ENCODE measurements at places on chromosomes 12 and 14. TPM values are rescaled to one million over a fixed set of nuclear protein-coding genes. Genes with fewer than 3 reads are reported as not detected.

RTN1 gene
- 1.6 TPM for total RNA-seq

GALNT16 gene
- total RNA-seq: 2.7 TPM

APOLD1 gene
- 14.1 TPM for total RNA-seq

KCNK10 gene
- total RNA-seq: 4.7 TPM

RNF212B gene
- not detected for total RNA-seq

RHEBL1 gene
- total RNA-seq: not detected

SLC6A15 gene
- 11.6 TPM for total RNA-seq

CLEC1B gene
- not detected for total RNA-seq

DLK1 gene
- total RNA-seq: not detected

GPHN gene
- total RNA-seq: 8.3 TPM

DNAH10 gene
- total RNA-seq: not detected

TPPP2 gene
- not detected for total RNA-seq

KRT5 gene
- total RNA-seq: 7,921 TPM

POTEG gene
- total RNA-seq: not detected

PALS1 gene
- total RNA-seq: 25.2 TPM

SMAGP gene
- total RNA-seq: 114 TPM

MANSC4 gene
- not detected for total RNA-seq

ENDOU gene
- 42.4 TPM for total RNA-seq

FLRT2 gene
- 0.61 TPM for total RNA-seq

KRT78 gene
- total RNA-seq: 406 TPM

UTP20 gene
- 20.5 TPM for total RNA-seq

PPP4R4 gene
- 0.21 TPM for total RNA-seq

CFAP54 gene
- total RNA-seq: not detected

ALKBH1 gene
- 4.2 TPM for total RNA-seq

RBM25 gene
- total RNA-seq: 42.0 TPM

FOXA1 gene
- 27.7 TPM for total RNA-seq

OR4N2 gene
- not detected for total RNA-seq

PMCH gene
- not detected for total RNA-seq

FOXJ2 gene
- total RNA-seq: 8.5 TPM

DBX2 gene
- total RNA-seq: not detected

TTC6 gene
- total RNA-seq: 1.9 TPM

NPFF gene
- 0.70 TPM for total RNA-seq

HHIPL1 gene
- total RNA-seq: 1.3 TPM

SLC25A47 gene
- not detected for total RNA-seq

REM2 gene
- 0.83 TPM for total RNA-seq

AKAP3 gene
- total RNA-seq: 1.5 TPM

ZNF385A gene
- total RNA-seq: 36.3 TPM

A2M gene
- 141 TPM for total RNA-seq

TMTC1 gene
- 31.9 TPM for total RNA-seq
